ENCODE measurements at places on chromosomes 2 and 18.

- no peak for DNase-seq
Observed at GRCh38 chr2:97348841-97349240, 235.9 kb downstream of the ANKRD36 start.

DNA sequence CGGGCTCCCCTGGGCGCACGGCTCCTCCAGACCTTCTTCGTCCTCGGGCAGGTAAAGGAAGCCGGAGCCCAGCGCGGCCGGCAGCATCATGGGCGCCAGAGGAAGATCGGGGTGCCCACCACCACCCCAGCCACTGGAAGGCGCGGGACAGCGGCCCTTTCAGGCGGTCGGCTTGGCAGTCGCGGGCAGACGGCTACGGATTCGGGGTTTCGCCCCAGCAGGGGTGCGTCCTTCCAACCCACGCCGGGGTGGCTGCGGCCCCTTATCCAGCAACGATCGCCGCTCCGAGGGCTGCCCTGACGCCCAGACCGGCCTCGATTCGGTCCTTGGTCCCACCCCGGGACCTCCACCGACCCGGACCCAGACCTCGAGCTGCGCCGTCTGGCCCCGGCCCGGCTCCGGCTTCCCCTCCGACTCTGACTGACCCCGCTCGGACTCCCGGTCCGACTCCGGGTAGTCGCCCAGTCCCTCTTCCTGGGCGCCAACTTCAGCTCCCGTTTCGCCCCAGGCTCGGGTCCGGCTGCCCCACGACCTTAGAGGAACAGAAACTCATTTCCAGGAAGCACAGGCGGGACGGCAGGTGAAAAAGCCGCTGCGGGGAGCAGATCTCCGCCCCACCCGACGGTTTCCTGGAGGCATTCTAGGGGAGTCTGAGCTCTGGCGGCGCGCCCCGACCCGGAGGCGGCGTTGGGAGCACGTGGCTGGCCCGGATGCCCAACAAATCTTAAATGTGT is 30.2 kb upstream of the SSB start:
- peak; percentile 32 for DNase-seq

- no peak for DNase-seq
Observed at GRCh38 chr2:226887940-226888339, 52.1 kb downstream of the RHBDD1 start.

- DNase-seq: no peak
Observed at GRCh38 chr18:67893916-67894315, 377.4 kb upstream of the DSEL start.

DNA sequence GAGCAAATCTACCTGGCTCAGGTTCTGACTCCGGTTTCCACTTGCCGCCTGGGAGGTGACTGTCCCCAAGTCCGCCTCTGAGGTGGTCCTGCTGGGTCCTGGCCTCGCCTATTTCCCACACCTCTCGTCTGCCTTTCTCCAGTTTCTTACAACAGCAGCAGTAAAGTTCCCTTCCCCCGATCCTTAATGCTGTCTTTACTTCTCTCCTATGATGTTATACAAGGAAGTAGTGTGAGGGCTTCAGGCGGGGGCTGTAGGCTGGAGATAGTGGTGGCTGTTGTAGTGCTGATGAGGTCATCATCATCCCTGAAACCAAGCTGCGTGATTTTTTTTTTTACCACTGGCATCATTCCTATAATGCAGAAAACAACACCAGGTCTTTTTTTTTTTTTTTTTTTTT is 18.9 kb downstream of the TGIF1 start:
- DNase-seq: no peak

GRCh38 chr2:183610724-183611123 is 486.5 kb downstream of the NUP35 start:
- DNase-seq: no peak

DNA sequence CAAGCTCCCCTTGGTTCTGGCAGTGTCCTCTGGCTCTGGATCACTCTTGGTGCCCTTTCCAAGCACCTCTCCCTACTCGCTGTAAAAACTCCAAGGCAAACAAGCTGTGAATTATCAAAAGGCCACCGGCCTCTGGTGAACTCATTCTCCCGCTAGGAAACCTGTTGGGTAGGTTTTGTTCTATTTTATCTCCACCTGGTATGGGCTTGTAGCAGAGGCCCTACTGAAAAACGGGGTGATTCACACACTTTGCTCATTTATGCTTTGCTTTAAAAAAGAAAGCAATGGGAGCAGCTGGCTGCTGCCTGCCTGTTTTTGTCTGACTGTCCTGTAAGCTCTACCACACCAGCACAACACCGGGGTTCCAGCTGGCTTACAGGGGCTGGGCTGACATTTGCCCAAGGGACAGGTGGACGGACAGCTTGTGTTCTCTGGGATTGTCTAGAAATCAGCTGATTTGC is 56.8 kb downstream of the SH3BP4 start:
- DNase-seq: no peak

DNA sequence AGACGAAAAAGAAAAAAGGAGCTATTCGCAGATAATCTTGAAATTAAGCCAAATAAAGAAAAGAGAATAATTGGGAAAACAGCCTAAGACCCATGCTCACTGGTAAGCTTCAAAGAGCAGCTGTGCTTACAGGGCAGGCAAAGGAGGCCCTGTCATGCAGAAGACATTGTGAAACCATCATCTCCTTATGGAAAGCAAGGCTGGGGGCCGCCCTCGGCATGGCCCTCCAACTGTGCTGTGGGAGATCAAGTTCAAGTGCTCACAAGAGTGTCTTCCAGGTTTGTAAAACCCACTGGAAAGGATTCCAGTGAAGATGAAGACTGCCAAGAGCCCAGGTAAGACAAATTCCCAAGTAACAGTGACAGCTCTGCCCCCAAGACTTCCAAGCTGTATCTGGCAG is 32.2 kb downstream of the ACVR1 start:
- no peak for DNase-seq

GRCh38 chr2:173407176-173407575 is 52.5 kb downstream of the CDCA7 start:
- no peak for DNase-seq

DNA sequence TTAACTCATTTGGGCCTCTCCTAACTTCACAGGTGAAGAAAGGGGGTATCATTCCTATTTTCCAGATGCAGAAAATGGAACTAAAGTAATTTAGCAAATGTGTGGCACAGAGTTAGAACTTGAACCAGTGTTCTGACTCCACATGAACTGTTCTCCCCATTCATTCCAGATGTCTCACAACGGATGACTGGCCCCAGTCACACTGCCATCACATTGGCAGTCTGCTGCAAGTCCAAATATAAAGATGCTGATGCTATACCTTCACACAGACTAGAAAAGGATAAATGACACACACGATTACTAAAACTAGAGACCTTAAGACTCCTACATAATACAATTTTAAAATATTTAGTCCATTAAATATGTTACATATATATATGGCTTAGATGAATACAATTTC is 195.7 kb downstream of the NBAS start:
- no peak for DNase-seq
